Activated T-cell treated with anti-CD3 and anti-CD28 coated beads, Interleukin-2, amount 50 U/mL, for 72 hours (primary cell): ENCODE measurements at places on chromosomes 12 and 14.
A peak's percentile ranks its signal among the peaks of the same experiment; 100 is the strongest.

DNA sequence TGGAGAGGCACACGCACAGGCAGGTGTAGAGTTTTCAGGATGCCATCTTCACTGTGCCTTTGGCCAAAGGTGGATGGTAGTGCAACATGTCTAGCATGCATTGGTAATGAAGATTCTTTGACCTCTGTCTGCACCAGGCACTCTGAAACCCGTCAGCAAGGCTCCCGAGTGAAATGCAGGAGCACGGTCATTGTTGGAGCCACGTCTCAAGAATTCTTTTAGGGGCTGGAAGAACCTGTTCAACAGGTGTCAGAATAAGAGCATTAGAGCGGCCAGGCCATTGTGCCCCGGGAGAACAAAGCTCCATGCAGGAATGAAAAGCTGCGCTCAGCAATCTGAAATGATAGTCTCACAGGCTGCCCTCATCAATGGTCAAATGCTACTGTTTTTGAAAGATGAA lies 40.2 kb upstream of the DICER1 start:
- no peak for DNase-seq
- no peak overlapping the region for H3K4me3 ChIP-seq
- H3K27ac ChIP-seq = no peak overlapping the region
- H3K27me3 ChIP-seq = no peaks in the 10 kb centered on the region

GRCh38 chr14:97120611-97121031 lies 323.4 kb downstream of the VRK1 start:
- peak overlapping the region; percentile 81 for H3K4me3 ChIP-seq
- H3K36me3 ChIP-seq = no peaks in the 10 kb centered on the region
- peak overlapping the region; percentile 88 for H3K27ac ChIP-seq
- peaks cover 44% of the 10 kb centered on the region for H3K4me1 ChIP-seq

DNA sequence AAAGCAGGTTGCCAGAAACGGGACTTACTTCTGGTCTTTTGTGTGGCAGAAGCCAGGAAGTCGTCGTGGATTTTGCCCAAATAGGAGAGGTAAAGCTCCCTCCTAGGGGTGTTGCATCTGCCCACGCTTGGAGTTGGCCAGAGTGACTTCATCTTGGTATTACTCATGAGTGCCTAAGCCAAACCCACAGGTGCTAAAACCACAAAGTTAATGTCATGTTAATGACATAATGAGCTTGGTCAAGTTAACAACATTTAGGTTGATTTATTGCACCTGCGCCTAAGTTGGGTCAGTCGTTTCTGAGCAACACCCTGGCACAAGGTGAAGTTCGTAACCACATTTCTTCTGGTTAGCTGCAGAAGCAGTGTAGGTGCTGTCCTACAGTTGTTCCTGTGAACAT lies 225.2 kb downstream of the FUT8 start:
- DNase-seq = peak; percentile 46
- H3K27ac ChIP-seq = no peak overlapping the region
- H3K27me3 ChIP-seq = no peaks in the 10 kb centered on the region
- H3K36me3 ChIP-seq = peaks cover 1% of the 10 kb centered on the region
- H3K4me3 ChIP-seq = peak overlapping the region; percentile 35

DNA sequence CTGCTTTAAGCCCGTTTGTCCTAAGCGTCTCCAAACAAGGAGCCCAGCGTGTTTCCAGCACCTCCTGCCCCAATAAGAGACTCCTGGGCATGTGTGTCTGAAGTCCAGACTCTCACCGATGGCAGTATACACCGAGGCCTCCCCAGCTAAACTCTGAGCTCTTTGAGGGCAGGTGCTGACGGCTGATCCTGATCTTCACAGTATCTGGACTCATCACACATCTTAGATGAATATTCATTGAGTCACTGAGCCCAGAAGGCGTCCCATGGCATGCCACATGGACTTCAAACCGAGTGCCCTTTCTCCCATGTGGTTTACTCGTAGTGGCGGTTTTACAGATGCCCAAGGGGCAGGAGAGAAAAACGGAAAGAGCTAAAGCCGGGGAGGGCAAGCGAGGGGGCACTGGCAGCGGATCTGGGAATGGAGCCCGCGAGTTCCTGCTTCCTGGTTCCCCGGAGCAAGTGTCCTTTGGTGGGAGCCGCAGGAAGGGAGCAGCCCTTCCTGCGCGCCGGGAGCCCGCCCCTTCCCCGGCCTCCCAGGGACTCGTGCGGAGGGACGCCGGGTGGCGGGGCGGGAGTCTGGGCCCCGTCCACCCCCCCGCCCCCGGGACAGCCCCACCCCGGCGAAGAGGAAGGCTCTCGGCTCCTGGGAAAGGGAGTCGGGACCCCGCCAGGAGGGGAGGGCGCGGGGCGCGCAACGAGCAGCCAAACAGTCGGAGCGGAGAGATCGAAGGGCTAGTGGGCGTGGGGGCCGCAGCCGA lies 585 bp upstream of the TEAD4 start:
- H3K4me1 ChIP-seq = peaks cover 18% of the 10 kb centered on the region
- peaks cover 60% of the 10 kb centered on the region for H3K27me3 ChIP-seq
- no peak for DNase-seq
- H3K4me3 ChIP-seq = peak overlapping the region; percentile 90
- H3K36me3 ChIP-seq = peaks cover 2% of the 10 kb centered on the region

- peaks cover 8% of the 10 kb centered on the region for H3K36me3 ChIP-seq
- no peak for DNase-seq
- no peaks in the 10 kb centered on the region for H3K27me3 ChIP-seq
Measured at GRCh38 chr14:50434528-50434927, 37.8 kb upstream of the CDKL1 start.

DNA sequence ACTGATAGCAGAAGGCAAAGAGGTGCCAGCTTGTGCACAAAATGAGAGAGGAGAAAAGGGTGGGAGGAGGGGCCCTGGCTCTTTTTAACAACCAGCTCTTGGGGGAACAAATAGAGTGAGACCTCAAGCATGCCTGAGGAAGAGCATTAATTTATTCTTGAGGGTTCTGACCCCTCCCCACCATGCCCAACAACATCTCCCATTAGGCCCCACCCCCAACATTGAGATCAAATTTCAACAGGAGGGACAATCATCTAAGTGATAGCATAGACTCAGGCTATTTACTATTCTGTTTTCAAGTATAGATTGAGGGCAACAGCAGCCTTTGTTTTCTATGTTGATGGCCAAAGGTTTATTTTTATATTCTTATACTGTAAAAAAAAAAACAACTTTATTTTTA lies 59.7 kb downstream of the FUT8 start:
- peaks cover 5% of the 10 kb centered on the region for H3K36me3 ChIP-seq
- H3K4me1 ChIP-seq = peaks cover 63% of the 10 kb centered on the region
- H3K27ac ChIP-seq = no peak overlapping the region
- H3K27me3 ChIP-seq = no peaks in the 10 kb centered on the region
- H3K4me3 ChIP-seq = no peak overlapping the region

GRCh38 chr14:32087173-32087861 lies 10.2 kb downstream of the ARHGAP5 start:
- H3K27me3 ChIP-seq = no peaks in the 10 kb centered on the region
- peaks cover 40% of the 10 kb centered on the region for H3K4me1 ChIP-seq
- no peak overlapping the region for H3K27ac ChIP-seq
- no peak for DNase-seq
- H3K4me3 ChIP-seq = no peak overlapping the region

GRCh38 chr14:31419179-31419966 lies 977 bp downstream of the HEATR5A start:
- H3K4me1 ChIP-seq = peaks cover 32% of the 10 kb centered on the region
- H3K4me3 ChIP-seq = peak overlapping the region; percentile 89
- no peak for DNase-seq
- peaks cover 1% of the 10 kb centered on the region for H3K36me3 ChIP-seq
- H3K27me3 ChIP-seq = no peaks in the 10 kb centered on the region

DNA sequence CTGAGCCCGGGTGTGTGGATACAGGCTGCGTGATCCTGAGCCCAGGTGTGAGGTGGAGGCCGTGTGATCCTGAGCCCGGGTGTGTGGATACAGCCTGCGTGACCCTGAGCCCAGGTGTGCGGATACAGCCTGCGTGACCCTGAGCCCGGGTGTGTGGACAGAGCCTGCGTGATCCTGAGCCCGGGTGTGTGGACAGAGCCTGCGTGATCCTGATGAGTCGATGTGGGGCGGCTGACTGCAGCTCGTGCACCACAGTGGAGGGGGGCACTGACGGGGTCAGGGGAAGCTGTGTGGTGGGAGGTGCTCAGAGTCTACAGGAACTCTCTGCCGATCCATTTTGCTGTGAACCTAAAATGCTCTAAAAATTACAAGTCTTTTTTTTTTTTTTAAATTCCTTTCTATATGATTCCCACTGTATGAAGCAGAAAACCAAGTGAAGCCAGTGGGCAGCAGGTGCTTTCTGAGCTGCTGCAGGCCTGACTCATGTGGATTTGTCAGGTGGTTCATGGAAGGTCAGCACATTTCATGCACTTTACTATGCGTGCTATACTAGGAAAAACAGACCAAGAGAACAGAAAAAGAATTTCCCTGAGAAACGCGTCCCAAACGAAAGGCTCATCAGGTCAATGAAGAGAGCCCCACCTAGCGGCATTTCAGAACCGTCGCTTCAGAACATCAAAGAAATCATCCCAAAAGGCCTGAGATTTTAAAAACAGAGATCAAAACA lies 19.3 kb downstream of the BRF1 start:
- peaks cover 34% of the 10 kb centered on the region for H3K4me1 ChIP-seq
- H3K4me3 ChIP-seq = no peak overlapping the region
- no peak overlapping the region for H3K27ac ChIP-seq
- H3K36me3 ChIP-seq = no peaks in the 10 kb centered on the region
- no peak for DNase-seq

- peaks cover 96% of the 10 kb centered on the region for H3K27me3 ChIP-seq
- DNase-seq = no peak
- peaks cover 22% of the 10 kb centered on the region for H3K4me1 ChIP-seq
- H3K36me3 ChIP-seq = no peaks in the 10 kb centered on the region
Measured at GRCh38 chr12:54025499-54026405, 2.5 kb upstream of the HOXC6 start.

- DNase-seq = no peak
- H3K4me3 ChIP-seq = no peak overlapping the region
- no peak overlapping the region for H3K27ac ChIP-seq
Measured at GRCh38 chr14:90774316-90774715, 41.9 kb downstream of the TTC7B start.

DNA sequence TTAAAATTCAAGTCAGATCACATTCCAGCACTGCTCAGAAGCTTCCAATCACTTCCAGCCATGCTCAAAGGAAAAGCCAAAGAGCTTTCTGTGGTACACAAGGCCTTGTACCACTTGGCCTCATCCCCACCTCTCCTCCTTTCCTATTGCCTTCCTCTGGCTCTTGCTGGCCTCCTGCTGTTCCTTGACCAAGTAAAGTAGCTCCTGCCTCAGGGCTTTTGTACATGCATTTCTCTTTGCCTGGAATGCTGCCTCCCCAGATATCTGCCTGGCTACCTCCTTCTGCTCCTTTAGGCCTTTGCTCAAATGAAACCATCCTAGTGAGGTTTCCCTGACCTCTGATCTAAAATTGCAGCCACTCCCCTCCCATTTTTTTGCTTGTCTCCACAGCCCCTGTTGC lies 51.2 kb upstream of the TCL1B start:
- H3K27me3 ChIP-seq = peaks cover 56% of the 10 kb centered on the region
- H3K27ac ChIP-seq = no peak overlapping the region
- H3K36me3 ChIP-seq = peaks cover 2% of the 10 kb centered on the region
- no peak for DNase-seq
- H3K4me3 ChIP-seq = no peak overlapping the region

DNA sequence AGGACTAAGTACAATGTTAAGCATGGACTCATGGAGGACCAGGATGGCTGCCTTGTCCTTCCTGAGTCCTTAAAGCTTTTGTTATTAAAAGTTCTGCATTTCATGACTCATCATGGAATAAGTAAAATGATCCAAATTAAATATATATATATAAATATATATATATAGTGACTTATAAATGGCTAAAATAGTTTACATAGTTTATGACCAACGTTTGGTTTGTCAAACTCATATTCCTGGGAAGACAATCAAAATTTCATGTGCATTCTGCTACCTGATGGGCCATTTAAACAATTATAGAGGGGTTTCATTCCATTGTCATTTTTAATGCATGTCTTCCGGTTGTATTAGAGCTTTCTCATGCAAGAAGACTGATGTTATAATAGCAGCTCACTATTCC lies 1190.7 kb downstream of the FSCB start:
- no peaks in the 10 kb centered on the region for H3K4me1 ChIP-seq
- H3K27me3 ChIP-seq = no peaks in the 10 kb centered on the region
- no peak for DNase-seq
- no peak overlapping the region for H3K4me3 ChIP-seq
- H3K27ac ChIP-seq = no peak overlapping the region

DNA sequence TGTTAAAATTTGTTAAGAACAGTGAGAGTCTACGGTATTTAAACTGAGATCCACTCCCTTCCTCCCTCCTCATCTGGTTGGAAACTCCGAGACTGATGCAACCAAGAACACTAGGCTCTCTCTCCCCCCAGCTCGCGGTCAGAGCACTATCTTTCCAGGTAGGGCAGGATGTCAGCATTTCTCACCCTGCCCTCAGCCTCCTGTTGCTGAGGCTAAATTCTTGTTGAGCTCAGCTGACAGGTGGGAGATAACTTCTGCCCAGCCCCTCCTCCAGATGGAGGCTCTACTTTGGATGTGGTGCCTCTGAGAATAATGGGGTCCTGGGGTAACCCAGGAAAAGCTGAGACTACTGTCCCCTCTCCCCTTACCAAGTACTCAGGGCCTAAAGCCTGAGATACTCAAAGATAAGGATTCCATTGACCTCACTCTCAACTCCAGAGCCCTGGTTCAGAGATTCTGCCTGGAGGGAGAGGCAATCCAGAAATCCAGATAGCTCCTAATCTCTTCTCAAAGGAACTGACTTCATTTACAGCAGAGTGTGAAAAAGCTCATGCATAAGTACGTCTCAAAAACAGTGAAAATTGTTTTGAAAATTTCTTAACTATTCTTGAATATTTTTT lies 110.1 kb downstream of the EML5 start:
- no peak overlapping the region for H3K27ac ChIP-seq
- no peak overlapping the region for H3K4me3 ChIP-seq
- no peak for DNase-seq

DNA sequence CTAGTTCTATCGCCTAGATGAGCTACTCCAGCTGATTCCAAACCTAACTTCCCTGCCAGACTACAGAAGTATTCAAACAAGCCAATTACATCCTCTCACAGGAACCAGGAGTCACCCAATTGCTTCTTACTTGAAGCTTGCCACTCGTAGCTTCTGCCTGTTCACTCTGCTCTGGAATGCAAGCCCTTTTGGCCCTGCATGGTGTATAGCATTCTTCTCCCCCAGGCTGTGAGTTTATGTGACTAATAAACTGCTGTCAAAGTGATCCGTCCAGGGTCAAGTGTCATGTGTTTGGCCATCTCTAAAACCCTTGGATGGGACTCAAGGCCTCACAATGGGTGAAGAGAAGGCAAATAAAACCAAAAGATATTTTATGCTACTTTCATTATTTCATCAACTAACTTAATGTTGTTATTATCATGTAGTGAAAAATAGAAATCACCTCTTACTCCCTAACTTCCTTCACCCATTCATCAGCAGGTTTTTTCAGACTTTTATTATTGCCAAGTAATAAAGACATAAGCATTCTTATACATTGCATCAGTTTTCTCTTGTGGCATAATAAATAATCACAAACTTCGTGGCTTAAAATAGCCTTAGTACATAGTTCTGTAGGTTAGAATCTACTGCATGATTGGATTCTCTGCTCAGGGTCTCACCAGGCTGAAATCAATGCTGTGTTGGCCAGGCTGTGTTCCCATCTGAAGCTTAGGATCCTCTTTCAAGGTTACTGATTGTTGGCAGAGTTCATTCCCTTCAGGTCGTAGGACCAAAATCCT lies 1981.7 kb upstream of the FLRT2 start:
- no peak overlapping the region for H3K27ac ChIP-seq
- peaks cover 2% of the 10 kb centered on the region for H3K36me3 ChIP-seq
- no peaks in the 10 kb centered on the region for H3K27me3 ChIP-seq
- no peak overlapping the region for H3K4me3 ChIP-seq

- H3K36me3 ChIP-seq = peaks cover 5% of the 10 kb centered on the region
- no peak overlapping the region for H3K27ac ChIP-seq
- H3K4me3 ChIP-seq = no peak overlapping the region
- H3K27me3 ChIP-seq = no peaks in the 10 kb centered on the region
- no peak for DNase-seq
Measured at GRCh38 chr12:1291601-1292332, 300.7 kb downstream of the ERC1 start.
